ENCODE measurements at places on chromosomes 12 and 14.

DNA sequence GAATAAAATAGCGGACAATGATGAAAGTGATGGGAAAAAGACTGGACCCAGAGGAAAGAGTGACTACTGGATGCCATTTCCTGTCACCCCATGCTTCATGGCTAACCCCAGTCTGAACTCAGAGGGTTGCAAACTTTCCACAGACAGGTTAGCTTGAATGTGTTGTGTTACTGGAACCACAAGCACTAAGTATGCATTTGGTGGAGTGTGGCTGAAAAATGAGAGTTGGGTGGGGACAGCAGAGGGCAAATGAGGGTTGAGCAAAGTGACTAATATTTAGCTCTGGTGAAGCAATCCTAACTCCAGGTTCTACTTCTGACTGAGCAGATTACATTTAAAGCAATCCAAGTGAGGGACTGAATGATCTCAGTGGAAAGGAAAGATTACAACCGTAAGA is 1.6 kb downstream of the SLC16A7 start:
- H3K36me3 ChIP-seq: no peaks in the 10 kb centered on the region
- peaks cover 41% of the 10 kb centered on the region for H3K27me3 ChIP-seq
- no peak overlapping the region for H3K27ac ChIP-seq

GRCh38 chr12:77644915-77645605 is 185.6 kb upstream of the NAV3 start:
- no peaks in the 10 kb centered on the region for H3K27me3 ChIP-seq
- peak overlapping the region; percentile 22 for H3K4me3 ChIP-seq
- DNase-seq: peak; percentile 39

GRCh38 chr14:64253672-64254071 is 40.5 kb downstream of the ESR2 start:
- no peaks in the 10 kb centered on the region for H3K36me3 ChIP-seq
- H3K4me3 ChIP-seq: no peak overlapping the region
- no peak for DNase-seq
- H3K4me1 ChIP-seq: peaks cover 9% of the 10 kb centered on the region
- H3K27me3 ChIP-seq: no peaks in the 10 kb centered on the region
- H3K27ac ChIP-seq: no peak overlapping the region

GRCh38 chr12:120977531-120978295 is 630 bp upstream of the HNF1A start:
- H3K27me3 ChIP-seq: no peaks in the 10 kb centered on the region
- no peak overlapping the region for H3K27ac ChIP-seq
- DNase-seq: no peak
- H3K36me3 ChIP-seq: no peaks in the 10 kb centered on the region
- peaks cover 7% of the 10 kb centered on the region for H3K4me1 ChIP-seq

- H3K36me3 ChIP-seq: no peaks in the 10 kb centered on the region
- no peak overlapping the region for H3K27ac ChIP-seq
- H3K27me3 ChIP-seq: no peaks in the 10 kb centered on the region
- DNase-seq: no peak
- H3K4me3 ChIP-seq: no peak overlapping the region
Measured at GRCh38 chr14:104694475-104694950, 5.1 kb downstream of the INF2 start.

GRCh38 chr12:104448031-104448430 is 8.7 kb upstream of the CHST11 start:
- no peak for DNase-seq
- no peak overlapping the region for H3K27ac ChIP-seq
- H3K36me3 ChIP-seq: no peaks in the 10 kb centered on the region
- no peaks in the 10 kb centered on the region for H3K4me1 ChIP-seq

DNA sequence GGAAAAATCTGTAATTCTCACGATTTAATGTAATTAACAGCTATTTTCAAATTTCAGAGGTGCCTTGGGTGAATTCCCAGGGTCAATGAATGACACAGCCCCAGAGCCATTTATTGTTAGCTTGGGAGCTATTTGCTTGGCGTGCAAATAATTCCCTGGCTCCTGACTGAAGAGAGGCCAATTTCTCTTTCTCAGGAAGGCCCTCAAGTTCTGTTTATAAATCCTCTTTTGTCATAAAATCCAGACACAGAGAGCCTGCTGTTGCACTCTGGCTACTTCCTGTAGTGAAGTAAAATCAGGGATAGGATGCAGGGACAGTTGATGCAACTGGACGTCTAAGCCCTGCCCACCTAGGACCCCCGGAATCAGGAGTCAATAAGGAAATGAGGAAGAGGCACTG is 154.3 kb downstream of the TMX1 start:
- H3K36me3 ChIP-seq: no peaks in the 10 kb centered on the region
- H3K4me1 ChIP-seq: peaks cover 16% of the 10 kb centered on the region
- no peak overlapping the region for H3K4me3 ChIP-seq
- no peak for DNase-seq
- H3K27me3 ChIP-seq: no peaks in the 10 kb centered on the region

DNA sequence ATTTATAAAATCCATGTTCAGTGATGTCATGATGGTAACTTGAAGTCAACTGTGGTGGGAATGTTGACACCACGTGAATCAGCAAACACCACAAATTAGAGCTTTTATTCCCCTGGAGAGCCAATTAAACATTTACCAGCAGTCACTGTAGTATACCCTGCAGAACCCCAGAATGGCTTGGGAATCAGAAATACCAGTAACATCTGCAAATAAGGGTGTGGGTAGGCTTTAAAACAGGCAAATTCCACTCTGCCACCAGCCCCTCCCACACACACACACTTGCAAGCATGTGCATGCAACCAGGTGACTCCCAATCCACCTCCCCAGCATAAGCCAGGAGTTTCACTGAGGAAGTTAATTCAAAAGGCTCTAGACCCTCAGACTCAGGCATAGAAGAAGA is 63.6 kb upstream of the TMEM263 start:
- DNase-seq: no peak
- no peak overlapping the region for H3K27ac ChIP-seq
- H3K4me1 ChIP-seq: peaks cover 5% of the 10 kb centered on the region
- H3K4me3 ChIP-seq: no peak overlapping the region
- no peaks in the 10 kb centered on the region for H3K27me3 ChIP-seq

- peak; percentile 92 for DNase-seq
- no peaks in the 10 kb centered on the region for H3K36me3 ChIP-seq
- H3K4me1 ChIP-seq: peaks cover 16% of the 10 kb centered on the region
Measured at GRCh38 chr12:54370171-54370730, 6.0 kb upstream of the GPR84 start.

GRCh38 chr14:77822307-77822706 is 22.4 kb downstream of the ADCK1 start:
- no peak overlapping the region for H3K4me3 ChIP-seq
- DNase-seq: no peak
- H3K27me3 ChIP-seq: no peaks in the 10 kb centered on the region
- H3K27ac ChIP-seq: no peak overlapping the region

GRCh38 chr12:91882910-91883309 is 262.7 kb downstream of the BTG1 start:
- no peaks in the 10 kb centered on the region for H3K27me3 ChIP-seq
- no peaks in the 10 kb centered on the region for H3K36me3 ChIP-seq
- H3K4me3 ChIP-seq: no peak overlapping the region
- DNase-seq: no peak

DNA sequence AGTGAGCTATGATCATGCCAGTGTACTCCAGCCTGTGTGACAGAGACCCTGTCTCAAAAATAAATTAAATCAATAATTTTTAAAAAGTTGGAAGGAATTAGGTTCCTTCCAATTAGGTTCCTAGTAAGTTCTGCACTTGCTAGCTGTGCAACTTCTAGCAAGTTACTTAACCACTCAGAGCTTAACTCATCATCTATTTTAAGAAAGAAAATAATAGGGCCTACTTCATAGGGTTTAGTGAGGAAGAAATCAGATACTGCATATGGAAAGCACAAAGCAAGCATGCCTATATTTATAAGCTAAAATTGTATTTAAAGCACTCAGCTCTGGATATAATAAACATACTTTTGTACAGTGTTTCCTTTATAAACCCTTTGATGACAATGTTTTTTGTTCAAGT is 10.7 kb downstream of the FOXN3 start:
- H3K4me1 ChIP-seq: peaks cover 14% of the 10 kb centered on the region
- H3K27me3 ChIP-seq: no peaks in the 10 kb centered on the region
- peaks cover 2% of the 10 kb centered on the region for H3K36me3 ChIP-seq
- no peak overlapping the region for H3K27ac ChIP-seq

- no peaks in the 10 kb centered on the region for H3K36me3 ChIP-seq
- peak; percentile 77 for DNase-seq
- H3K4me3 ChIP-seq: no peak overlapping the region
Measured at GRCh38 chr12:542395-543113, 82.8 kb downstream of the B4GALNT3 start.

DNA sequence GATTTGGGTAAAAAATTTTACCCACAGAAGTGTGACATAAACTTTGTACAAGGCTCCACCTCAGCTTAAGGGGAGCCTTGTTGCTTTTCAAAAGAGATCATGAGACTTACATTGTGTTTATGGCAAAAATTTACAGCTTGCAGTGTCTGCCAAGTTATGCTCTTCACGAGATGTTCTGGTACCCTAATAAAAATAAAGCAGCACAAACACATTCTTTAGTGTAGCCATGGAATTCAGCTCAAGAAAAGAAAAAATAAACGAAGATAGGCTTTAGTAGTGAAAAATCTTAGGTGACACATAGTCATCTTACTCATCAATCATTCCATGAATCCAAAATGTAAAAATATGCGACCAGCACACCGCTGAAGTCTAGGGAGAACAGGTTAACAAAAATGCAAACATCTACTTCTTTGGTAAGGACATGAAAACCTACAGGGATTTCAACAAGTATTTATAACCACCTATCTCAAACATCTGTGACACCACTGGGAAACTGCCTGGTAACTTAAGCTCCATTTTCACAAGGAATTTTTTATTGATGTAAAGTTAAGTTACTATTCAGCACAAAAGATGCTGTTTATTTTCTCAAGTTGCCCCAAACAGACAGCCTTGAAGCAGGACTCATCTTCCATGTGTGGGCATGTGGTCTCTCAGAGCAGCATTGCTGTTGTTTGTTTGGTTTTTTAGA is 32.9 kb downstream of the DMAC2L start:
- H3K4me1 ChIP-seq: peaks cover 19% of the 10 kb centered on the region
- no peaks in the 10 kb centered on the region for H3K27me3 ChIP-seq
- no peak overlapping the region for H3K27ac ChIP-seq
- H3K4me3 ChIP-seq: no peak overlapping the region
- no peaks in the 10 kb centered on the region for H3K36me3 ChIP-seq

GRCh38 chr14:102351023-102351422 is 11.7 kb downstream of the CINP start:
- H3K4me1 ChIP-seq: no peaks in the 10 kb centered on the region
- no peaks in the 10 kb centered on the region for H3K36me3 ChIP-seq
- no peak for DNase-seq
- H3K27ac ChIP-seq: no peak overlapping the region
- H3K4me3 ChIP-seq: no peak overlapping the region

DNA sequence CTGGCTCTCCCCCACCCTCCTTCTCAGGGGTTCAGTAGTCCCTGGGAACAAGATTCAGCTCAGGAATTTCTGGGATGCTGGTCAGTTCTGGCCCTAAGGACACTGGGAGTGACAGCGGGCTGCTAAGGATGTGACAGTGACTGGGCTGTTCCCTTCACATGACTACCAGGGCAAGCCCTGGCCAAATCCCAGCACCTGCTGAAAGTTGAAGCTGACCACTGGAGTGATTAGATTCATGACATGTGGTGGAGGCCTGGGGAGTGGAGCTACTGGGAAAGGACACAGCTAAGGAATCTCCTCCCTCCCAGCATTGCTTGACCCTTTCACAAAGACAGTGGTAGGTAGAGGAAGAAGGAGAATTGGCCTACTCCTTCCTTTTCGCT is 204.9 kb downstream of the DAD1 start:
- H3K4me3 ChIP-seq: no peak overlapping the region
- no peaks in the 10 kb centered on the region for H3K27me3 ChIP-seq
- DNase-seq: no peak
- no peaks in the 10 kb centered on the region for H3K36me3 ChIP-seq

Measured in neural progenitor cell (in vitro differentiated cells).